ENCODE measurements at places on chromosomes 4 and X.

DNA sequence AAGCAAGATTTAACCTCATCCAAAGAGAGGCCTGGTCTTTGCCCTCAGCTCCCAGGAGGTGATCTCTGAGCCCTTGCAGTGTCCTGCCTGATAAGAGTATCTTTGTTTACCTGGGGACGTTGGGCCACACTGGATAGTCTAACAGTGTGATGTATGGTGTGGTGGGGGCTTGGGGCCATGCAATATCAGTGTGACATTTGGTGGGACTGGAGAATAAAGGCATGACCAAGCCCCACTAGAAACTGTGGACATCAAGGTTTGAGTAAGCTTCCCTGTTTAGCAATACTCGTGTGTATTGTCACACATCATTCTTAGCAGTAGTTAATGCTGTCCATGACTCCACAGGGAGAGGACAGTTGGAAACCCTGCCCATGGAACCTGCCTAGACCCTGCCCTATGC, 34.4 kb downstream of the BBS12 start:
- H3K27ac ChIP-seq: no peak overlapping the region
- H3K4me3 ChIP-seq: no peak overlapping the region
- DNase-seq: no peak
- no peaks in the 10 kb centered on the region for H3K36me3 ChIP-seq
- H3K4me1 ChIP-seq: no peaks in the 10 kb centered on the region

GRCh38 chr4:42653626-42654560, 3.0 kb downstream of the ATP8A1 start:
- H3K36me3 ChIP-seq: no peaks in the 10 kb centered on the region
- no peak overlapping the region for H3K4me3 ChIP-seq
- no peak for DNase-seq

DNA sequence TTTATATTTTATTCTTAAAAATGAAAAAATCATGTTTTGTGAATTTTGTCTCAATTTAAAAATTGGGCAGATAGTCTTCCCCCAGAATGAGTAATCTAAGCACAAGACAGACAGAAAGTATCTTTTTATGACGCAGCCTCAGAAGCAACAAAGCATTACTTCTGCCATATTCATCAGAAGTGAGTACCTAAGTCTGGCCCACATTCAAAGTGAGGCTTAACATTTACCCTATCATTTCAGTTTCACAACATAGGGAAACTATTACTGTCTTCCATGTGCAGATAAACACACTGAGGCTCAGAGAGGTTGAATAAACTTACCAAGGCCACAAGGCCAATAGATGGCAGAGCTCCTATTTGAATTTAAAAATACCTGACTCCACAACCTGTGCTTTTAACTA, 4.4 kb upstream of the PRDX4 start:
- no peaks in the 10 kb centered on the region for H3K27me3 ChIP-seq
- H3K4me3 ChIP-seq: no peak overlapping the region
- DNase-seq: no peak
- H3K36me3 ChIP-seq: no peaks in the 10 kb centered on the region
- no peak overlapping the region for H3K27ac ChIP-seq

DNA sequence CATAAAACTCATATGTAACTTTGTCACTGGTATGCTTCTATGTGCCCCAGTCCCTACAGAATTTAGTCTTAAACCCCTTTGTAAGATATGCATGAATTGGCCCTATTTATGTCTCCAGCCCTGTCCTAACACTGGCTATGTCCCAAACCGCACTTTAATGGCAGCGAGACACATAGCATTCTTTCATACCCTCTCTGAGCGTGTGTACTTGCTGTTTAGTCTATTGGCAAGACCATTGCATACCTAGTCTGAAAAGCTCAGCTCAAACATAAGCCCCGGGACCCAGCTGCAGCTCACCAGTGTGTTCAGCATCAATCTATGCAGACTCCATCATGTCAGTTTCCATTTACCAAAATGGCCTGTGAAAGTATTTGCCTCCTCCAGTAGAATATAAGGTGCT, 1018.4 kb upstream of the TENM3 start:
- H3K27ac ChIP-seq: no peak overlapping the region
- no peak overlapping the region for H3K4me3 ChIP-seq
- no peaks in the 10 kb centered on the region for H3K27me3 ChIP-seq

DNA sequence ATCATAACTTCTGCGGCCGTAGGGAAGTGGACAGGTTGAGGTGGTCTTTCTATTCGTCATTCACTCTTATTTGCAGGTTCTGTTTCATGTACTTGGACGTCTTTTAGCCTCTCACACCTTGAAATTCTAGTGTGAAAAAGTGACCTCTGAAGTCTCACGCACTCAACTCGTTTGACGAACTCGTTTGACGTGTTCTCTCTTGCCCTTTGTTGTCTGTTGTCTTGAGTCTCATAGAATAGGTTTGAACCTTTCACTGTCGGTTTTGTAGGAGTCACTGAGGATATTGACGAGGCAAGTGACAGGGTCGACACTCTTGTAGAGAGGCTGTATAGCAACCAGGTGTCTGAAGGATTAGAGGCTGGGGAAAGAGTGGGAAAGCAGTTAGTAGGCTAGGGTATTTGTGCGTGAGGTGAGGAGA, 1.1 kb upstream of the PGRMC2 start:
- H3K4me3 ChIP-seq: peak overlapping the region; percentile 74
- DNase-seq: peak; percentile 43
- H3K27me3 ChIP-seq: no peaks in the 10 kb centered on the region
- peak overlapping the region; percentile 87 for H3K27ac ChIP-seq
- peaks cover 8% of the 10 kb centered on the region for H3K4me1 ChIP-seq
- no peaks in the 10 kb centered on the region for H3K36me3 ChIP-seq

DNA sequence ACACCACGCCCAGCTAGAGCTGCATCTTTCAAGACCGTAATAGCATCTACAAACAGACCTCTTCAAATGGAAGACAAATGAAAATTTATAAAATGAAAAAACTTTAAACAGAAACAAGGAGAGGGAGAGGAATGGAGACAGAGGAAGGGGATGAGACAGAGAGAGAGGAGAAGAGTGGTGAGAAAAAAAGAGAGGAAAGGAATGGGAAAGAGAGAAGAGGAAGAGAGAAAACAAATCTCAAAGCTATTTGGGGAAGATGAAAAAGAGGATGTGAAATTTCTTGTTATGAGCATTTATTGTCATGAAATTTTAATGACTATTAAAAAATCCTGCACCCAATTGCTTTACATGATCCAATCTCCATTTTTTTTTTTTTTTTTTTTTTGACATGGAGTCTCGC, 726.9 kb downstream of the GRID2 start:
- H3K4me1 ChIP-seq: no peaks in the 10 kb centered on the region
- H3K36me3 ChIP-seq: no peaks in the 10 kb centered on the region
- no peak overlapping the region for H3K27ac ChIP-seq

DNA sequence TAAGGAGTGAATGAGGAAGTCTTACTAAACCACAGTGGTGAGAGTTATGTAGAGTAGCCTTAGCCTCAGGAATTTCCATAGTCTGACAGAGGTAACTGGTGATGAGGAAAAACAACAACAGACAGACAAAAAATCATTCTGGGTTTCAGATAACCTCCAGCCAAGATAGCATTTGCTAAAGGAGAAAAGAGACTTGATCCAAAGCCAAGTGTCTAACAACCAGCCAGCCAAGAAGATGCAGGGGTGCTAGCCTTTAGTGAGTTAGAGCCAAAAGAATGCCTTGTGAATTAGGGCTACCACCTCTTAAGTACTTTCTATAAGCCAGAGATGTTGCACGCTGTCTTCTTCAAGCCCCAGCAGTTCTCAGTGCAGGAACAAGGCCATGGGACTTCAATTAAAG, 478.0 kb upstream of the CPEB2 start:
- DNase-seq: peak; percentile 7
- H3K27ac ChIP-seq: no peak overlapping the region
- H3K36me3 ChIP-seq: no peaks in the 10 kb centered on the region
- H3K4me1 ChIP-seq: peaks cover 5% of the 10 kb centered on the region
- no peaks in the 10 kb centered on the region for H3K27me3 ChIP-seq

GRCh38 chr4:178963446-178964045, 1521.3 kb upstream of the AGA start:
- H3K27me3 ChIP-seq: no peaks in the 10 kb centered on the region
- no peak overlapping the region for H3K27ac ChIP-seq
- DNase-seq: no peak
- H3K4me1 ChIP-seq: no peaks in the 10 kb centered on the region
- H3K4me3 ChIP-seq: no peak overlapping the region

DNA sequence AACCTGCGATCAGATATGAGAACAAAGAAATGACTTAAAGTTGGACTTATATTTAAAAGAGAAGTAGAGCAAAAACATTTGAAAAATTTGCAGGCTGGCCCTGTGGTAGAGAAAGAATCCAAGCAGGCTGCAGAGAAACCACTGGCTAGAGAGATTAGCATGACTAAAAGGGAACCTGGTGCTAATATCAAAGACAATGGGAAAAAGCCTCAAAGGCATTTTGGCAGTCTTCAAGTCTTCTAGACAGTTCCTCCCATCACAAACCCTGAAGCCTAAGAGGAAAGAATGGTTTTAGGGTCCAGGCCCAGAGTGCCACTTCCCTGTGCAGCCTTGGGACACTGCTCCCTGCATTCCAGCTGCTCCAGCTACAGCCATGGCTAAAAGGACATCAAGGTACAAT, 33.4 kb downstream of the KCTD8 start:
- no peaks in the 10 kb centered on the region for H3K36me3 ChIP-seq
- H3K4me3 ChIP-seq: no peak overlapping the region
- no peak for DNase-seq
- no peak overlapping the region for H3K27ac ChIP-seq

DNA sequence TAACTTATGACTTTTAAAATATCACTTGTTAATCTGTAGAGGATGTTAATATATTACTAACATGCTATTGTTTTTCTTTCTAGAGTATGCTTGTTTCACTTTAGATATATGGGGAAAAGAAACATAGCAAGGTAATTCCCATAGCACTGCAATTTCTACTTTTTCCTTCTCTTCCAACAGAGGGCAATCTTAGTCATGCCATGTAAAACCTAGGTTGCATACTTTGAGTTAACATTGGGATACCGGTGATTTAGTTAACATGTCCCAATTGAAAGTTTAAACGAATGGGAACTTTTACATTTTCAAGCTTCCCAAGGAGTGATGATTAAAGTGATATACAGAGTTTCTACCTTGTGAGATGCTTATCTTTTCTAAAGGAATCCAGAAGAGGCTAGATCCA, 89.4 kb upstream of the IL13RA1 start:
- no peak overlapping the region for H3K27ac ChIP-seq
- no peaks in the 10 kb centered on the region for H3K36me3 ChIP-seq
- H3K4me3 ChIP-seq: no peak overlapping the region

- H3K36me3 ChIP-seq: no peaks in the 10 kb centered on the region
- no peaks in the 10 kb centered on the region for H3K27me3 ChIP-seq
- H3K4me3 ChIP-seq: no peak overlapping the region
- no peak overlapping the region for H3K27ac ChIP-seq
- no peak for DNase-seq
These were observed 7.9 kb upstream of the UGT2B4 start for GRCh38 chr4:69503558-69503957.

DNA sequence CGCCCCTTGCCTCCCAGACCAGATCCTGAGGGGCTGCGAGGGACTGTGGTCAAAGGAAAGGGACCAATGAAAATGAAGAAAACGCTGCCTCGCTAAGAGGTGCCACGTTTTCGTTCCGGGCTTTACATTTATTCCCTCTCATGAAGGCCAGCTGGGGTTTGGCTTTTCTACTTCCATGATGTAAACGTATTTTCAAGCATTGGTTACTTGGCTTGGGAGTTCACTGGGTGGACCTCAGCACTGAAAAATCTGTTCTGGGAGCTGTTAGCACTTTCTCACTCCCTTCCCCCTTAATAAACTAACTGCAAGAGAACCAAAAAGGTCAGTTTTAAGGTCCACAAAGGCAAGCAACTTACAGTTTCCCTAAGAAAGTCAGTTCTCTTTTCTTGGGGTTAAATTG, 40.6 kb upstream of the ADGRG2 start:
- DNase-seq: no peak
- no peak overlapping the region for H3K4me3 ChIP-seq
- H3K27me3 ChIP-seq: no peaks in the 10 kb centered on the region
- H3K36me3 ChIP-seq: no peaks in the 10 kb centered on the region

GRCh38 chrX:65502618-65503017, 32.0 kb downstream of the LAS1L start:
- no peaks in the 10 kb centered on the region for H3K36me3 ChIP-seq
- H3K27me3 ChIP-seq: no peaks in the 10 kb centered on the region
- no peaks in the 10 kb centered on the region for H3K4me1 ChIP-seq
- H3K4me3 ChIP-seq: no peak overlapping the region

All from cardiac muscle cell (in vitro differentiated cells and primary cell).